ENCODE measurements at places on chromosomes 2 and 18.
A peak's percentile ranks its signal among the peaks of the same experiment; 100 is the strongest.

GRCh38 chr2:21001225-21001946 is 42.5 kb downstream of the APOB start:
- peak; percentile 13 for DNase-seq

GRCh38 chr2:165428926-165429325 is 40.6 kb upstream of the CSRNP3 start:
- DNase-seq, result no peak

- no peak for DNase-seq
These were observed 135.4 kb downstream of the PLCL1 start for GRCh38 chr2:197939787-197940186.

GRCh38 chr18:24778810-24779418 is 318.5 kb downstream of the HRH4 start:
- DNase-seq, result no peak

DNA sequence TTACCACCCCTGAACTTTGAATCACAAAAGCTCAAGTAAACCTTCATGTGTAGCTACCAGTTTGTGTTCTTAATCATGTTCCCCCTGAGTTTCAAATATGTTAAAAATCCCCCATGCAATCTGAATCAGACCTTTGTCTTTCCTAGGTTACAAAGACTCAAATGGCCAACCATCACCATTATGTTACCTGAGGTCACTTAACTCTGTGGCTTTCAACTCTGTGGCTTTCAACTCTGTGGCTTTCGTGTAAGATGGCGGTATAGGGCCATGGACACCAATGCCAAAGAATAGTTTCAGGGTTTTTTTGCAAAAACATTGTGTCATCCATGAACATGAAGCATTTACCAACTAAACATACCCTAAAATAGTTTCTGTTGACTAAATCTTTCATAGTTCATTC is 6.7 kb downstream of the ERMN start:
- DNase-seq, result no peak

GRCh38 chr2:12484536-12485115 is 232.1 kb upstream of the TRIB2 start:
- no peak for DNase-seq

DNA sequence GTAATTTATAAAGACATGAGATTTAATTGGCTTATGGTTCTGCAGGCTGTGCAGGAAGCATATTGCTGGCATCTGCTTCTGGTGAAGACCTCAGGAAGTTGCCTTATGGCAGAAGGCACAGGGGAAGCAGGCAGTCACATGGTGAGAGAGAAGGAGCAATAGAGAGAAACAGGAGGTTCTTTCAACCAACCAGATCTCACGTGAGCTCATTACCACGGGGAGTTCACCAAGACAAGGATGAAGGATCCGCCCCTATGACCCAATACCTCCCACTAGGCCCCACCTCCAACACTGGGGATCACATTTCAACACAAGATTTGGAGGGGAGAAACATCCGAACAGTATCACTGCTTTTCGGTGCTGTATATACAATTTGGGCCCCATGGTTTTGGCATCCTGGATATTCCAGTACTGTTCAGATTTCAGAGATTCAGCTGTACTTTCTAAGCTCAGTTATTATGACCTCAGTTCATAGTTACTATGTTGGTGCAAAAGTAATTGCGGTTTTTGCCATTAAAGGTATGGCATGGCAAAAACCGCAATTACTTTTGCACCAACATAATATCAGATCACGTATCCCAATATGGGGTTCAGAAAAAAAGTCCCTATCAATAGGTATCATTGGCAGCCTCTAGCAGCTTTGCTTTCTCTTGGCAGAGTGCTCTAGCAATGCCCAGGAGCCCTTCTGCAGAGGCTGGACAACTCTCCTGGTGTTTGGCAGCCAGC is 189.6 kb upstream of the SIX3 start:
- DNase-seq, result no peak

GRCh38 chr18:2978661-2979106 is 34.3 kb downstream of the LPIN2 start:
- no peak for DNase-seq

GRCh38 chr2:113858764-113859163 is 31.1 kb upstream of the ACTR3 start:
- DNase-seq, result no peak

- peak; percentile 38 for DNase-seq
These were observed 100.7 kb upstream of the STK39 start for GRCh38 chr2:168348076-168348475.

GRCh38 chr2:233033672-233034071 is 1.2 kb downstream of the NEU2 start:
- no peak for DNase-seq

DNA sequence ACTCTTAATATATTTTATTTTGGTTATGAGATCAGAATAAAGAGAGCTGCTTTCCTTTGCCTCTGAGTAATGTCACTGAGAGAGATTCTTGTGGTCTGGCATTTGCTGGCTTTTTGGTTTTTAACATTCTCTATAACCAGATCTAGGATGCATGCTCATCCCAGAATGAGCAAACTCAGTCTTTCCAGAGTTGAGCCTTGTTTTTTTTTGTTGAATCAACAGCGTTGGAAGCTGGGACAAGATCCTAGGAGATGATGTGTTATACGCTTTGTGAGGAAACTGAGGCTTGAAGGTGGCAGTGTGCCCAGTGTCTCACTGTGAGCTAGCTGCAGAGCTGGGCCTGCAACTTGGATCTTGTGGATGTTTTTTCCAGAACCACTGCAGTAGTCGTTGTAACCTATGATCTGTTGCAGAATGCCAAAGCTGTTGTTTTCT is 19.5 kb downstream of the MYO1B start:
- DNase-seq, result no peak

GRCh38 chr2:176117162-176117822 is 714 bp downstream of the HOXD10 start:
- DNase-seq, result no peak

GRCh38 chr2:74131901-74132300 is 15.8 kb downstream of the BOLA3 start:
- DNase-seq, result no peak

DNA sequence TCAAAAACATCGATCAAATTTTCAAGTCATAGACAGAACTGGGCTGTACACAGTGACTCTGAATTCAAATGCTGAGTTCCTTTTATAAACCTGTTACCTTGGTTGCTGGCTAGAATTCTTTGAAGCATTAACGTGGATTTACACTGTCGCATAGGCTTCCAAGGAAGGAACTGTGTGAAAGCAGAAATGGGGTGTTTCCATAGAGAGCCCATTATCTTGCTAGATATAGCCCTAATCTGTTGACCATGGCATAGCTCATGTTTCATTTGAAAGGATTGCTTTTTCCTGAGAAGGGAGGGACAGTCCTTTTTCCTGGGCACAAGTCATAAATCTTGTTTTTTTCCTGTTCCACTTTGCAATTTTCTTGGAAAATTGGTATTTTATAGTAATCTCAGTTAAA is 73.8 kb upstream of the NEUROD1 start:
- DNase-seq, result no peak

DNA sequence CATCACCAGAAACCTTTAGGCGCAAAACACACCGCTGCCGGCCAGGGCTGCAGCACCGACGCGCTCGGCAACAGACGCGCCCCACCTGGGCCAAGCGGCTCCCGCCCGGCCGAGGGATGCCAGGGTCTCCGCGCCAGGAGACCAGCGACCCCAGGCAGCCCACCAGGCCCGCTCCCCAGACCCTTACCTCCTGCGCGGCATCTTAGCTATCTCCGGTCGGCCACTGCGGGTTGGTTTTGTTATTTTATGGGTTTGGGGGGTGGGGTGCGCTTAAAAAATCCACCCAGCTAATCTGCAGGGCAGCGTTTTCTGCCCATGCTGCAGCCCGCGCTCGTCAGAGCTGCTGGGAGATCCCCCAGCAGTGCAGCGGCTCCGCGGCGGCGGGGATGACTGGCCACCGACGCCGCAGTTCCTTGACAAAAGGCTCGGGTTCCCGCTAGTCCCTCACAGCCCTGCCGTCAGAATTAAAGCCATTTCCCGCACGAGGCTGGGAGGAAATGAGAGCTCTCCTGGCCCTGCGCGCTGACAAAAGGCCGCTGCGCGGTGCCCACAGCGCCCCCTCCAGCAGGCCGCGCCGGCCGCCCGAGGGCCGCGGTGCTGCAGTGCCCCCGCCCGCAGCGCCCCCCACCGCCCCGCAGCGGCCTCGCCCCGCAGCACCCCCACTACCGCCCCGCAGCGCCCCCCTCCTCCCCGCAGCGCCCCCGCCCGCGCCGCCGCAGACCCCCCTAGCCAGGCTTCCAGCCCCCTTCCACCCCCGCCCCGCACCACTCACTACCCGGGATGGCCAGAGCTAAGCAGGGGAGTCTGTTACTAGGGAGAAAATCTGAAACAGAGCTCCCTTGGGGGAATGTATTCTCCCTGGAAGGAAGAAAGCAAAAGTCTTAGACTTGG is at the start of gene ADD2:
Gene ADD2 (minus strand): TSS at position 502 of the 891 bp plus-strand sequence. CDS start 61,792 bp downstream, outside the sequence.
- DNase-seq, result peak; percentile 65

DNA sequence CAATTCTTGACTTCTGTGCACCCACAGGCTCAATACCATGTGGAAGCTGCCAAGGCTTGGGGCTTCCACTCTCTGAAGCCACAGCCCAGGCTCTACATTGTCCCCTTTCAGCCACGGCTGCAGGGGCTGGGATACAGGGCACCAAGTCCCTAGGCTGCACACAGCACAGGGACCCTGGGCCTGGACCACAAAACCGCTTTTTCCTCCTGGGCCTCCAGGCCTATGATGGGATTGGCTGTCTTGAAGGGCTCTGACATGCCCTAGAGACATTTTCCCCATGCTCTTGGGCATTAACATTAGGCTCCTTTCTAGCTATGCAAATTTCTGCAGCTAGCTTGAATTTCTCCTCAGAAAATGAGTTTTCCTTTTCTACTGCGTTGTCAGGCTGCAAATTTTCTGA is 29.7 kb downstream of the NUP35 start:
- DNase-seq, result no peak

GRCh38 chr2:3194828-3195227 is 182.8 kb downstream of the EIPR1 start:
- no peak for DNase-seq

GRCh38 chr18:75874401-75875089 is 447.0 kb upstream of the SMIM21 start:
- DNase-seq, result peak; percentile 79

GRCh38 chr2:43020990-43021669 is 205.3 kb downstream of the ZFP36L2 start:
- no peak for DNase-seq

DNA sequence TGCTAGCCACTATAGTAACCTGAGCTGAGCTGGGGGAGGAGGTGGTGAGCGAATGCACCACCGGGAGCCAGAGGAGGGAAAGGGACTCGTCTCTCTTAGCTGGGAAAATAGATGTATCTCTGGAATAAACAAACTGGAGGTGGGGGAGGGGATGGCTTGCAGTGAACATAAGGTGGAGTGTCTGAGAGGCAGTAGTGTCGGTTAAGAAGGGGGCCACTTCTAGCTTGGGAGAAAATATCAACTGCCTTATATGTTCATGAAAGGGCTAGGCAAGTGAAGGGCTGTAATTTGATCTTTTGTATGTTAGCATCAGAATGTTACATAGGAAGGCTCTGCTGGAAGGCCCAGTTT is 2.2 kb downstream of the SETBP1 start:
- peak; percentile 58 for DNase-seq

DNA sequence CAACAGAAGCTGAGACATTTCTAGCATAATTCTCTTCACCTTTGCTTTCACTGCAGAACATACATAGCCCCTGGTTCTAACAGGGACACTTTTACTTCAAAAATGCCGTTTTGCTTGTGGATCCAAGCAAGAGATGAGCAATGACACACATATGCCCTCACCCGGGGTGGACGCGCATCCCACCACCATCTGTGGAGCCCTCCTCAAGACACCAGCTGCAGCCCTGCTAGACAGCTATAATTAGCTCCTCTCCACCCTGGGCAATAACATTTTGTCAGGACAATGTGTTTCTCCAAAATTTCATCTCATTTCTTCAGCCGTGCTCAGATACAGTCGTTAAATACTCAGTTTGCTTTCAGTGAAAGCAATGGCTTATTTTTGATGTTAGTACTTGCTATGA is 368.7 kb upstream of the RAB6C start:
- DNase-seq, result no peak

DNA sequence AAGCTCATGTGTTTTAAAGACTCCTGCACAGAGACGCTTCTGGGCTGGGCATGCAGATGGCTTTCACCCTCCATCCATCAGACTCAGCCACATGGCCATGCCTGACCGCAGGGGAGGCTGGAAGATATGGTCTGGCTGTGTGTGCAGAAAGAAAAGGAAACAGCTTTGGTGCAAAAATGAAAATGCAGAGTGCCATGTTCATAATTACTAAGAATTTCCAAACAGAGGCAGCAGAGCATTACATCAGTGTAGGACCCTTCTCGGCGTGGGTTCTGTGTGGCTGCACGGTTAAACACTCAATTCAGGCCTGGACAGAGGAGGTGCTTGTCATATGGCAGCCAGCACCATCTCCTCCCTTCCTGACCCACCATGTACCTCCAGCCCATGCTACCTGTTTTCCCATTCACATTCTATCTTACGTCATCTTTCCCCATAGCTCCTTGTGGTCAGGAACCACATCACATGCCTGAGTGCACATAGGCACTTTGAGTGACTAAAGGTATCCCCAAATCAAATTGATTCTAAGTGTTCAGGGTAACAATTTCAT is 200.3 kb upstream of the ID2 start:
- no peak for DNase-seq

DNA sequence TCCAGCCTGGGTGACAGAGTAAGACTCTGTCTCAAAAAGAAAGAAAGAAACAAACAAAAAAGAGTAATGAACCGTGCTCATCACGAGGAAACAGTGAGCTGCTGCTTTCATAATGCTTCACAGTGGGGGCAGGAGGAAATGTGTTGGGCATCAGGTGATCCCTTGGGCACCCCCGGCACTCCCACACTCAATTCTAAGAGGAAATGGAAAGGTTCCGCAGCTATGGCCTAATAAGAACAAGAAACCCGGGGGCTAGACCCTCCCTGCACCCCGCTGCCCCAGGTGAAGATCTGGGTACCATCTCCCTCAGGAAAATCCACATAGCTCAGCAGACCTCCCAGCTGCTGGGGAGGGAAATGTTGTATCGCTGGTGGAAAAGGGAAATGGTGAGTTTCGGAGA is 118.9 kb downstream of the LPIN1 start:
- DNase-seq, result no peak

DNA sequence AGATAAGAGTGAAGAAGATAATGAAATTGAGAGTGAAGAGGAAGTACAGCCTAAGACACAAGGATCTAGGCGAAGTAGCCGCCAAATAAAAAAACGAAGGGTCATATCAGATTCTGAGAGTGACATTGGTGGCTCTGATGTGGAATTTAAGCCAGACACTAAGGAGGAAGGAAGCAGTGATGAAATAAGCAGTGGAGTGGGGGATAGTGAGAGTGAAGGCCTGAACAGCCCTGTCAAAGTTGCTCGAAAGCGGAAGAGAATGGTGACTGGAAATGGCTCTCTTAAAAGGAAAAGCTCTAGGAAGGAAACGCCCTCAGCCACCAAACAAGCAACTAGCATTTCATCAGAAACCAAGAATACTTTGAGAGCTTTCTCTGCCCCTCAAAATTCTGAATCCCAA is 15.7 kb downstream of the MSH6 start:
- no peak for DNase-seq

GRCh38 chr2:188079196-188079595 is 212.5 kb upstream of the GULP1 start:
- DNase-seq, result no peak

DNA sequence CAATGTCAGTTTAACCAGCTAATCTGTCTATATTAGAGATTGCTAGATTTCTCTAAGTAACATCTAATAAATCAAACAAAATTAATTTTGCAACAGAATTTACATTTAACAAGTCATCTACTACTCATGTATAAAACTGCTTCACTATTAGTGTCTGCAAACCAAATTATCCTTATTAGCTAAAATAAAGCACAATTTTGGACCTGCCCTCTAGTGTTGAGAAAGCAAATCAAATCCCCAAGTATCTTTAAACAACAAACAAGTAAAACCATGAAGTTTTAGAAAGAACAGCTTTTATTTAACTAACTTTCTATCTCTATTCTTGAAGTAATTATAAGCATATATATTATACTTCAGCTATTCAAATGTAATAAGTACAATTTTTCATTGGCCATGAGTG is 113.1 kb upstream of the SP3 start:
- DNase-seq, result peak; percentile 50

Data from lung (tissue), 17 donors.